Muscle of leg (tissue), 16 donors: ENCODE measurements at places on chromosomes 6 and 20. TPM values are rescaled to one million over a fixed set of nuclear protein-coding genes. Genes with fewer than 3 reads are reported as not detected.

KIAA1755 gene
- total RNA-seq = 8.7 TPM

DNA sequence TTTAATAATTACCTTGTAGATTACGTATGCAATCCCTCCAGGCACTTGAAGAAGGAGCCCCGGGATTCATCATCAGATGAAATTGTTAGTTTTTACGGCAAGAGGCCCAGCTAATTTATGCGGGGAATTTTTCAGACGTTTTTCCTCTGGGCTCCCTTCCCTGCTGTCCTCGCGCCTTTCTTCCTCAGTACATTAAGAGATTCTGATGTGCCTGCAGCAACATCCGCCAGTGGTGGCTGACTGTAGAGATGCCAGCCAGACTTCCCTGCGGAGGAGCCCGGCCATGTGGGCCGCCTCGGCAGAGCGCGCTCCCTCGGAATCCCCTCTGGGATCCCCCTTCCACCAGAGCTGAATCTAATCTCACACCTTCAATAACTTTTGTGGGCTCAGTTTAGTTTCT is 46.4 kb upstream of the POU3F2 start:
- peak; percentile 5 for DNase-seq
- H3K27ac ChIP-seq = no peak overlapping the region
- H3K27me3 ChIP-seq = no peaks in the 10 kb centered on the region
- H3K4me3 ChIP-seq = no peak overlapping the region
- H3K36me3 ChIP-seq = no peaks in the 10 kb centered on the region

DNA sequence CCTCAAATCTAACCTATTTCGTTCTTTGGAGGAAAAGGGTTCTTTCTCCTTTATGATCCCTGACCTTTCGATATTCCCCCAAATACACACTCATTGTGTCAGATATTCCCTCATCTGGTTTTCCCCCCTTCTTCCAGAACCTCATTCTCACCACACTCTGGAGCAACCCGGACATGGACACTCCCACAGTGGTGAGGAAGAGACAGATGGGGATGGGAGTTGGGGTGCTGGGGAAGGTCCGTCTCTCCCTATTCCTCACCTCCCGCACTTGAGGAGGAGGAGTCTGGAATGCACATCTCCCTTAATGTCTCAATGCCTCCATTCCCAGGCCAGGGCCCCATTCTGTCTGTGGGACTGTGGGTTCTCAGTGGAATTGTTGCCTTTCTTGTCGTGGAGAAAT is 1.3 kb downstream of the SLC39A7 start:
- no peak overlapping the region for H3K27ac ChIP-seq
- H3K27me3 ChIP-seq = no peaks in the 10 kb centered on the region
- H3K4me1 ChIP-seq = peaks cover 48% of the 10 kb centered on the region
- peak overlapping the region; percentile 95 for H3K4me3 ChIP-seq

- no peaks in the 10 kb centered on the region for H3K27me3 ChIP-seq
- no peaks in the 10 kb centered on the region for H3K36me3 ChIP-seq
- no peaks in the 10 kb centered on the region for H3K4me1 ChIP-seq
- no peak overlapping the region for H3K4me3 ChIP-seq
These were observed 225.1 kb upstream of the FERMT1 start for GRCh38 chr20:6347916-6348315.

DNA sequence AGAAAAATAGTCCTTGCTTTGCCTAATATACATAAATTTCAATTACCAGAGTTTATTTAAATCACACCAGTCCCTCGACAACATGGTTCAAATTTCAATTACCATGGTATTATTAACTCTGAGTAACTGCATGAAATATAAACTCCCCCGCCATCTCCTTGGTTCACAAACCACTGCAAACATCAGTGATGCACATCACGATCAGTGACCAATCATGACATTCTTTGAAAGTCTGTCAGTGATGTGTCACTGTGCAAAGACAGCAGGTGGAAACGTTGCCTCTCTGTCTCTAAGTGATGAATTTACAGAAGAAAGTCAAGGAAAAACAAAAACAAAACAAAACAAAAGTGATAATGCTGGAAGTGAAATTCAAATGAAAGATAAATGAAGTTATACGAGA is 86.7 kb downstream of the TASP1 start:
- H3K4me3 ChIP-seq = no peak overlapping the region
- no peaks in the 10 kb centered on the region for H3K4me1 ChIP-seq
- no peak for DNase-seq
- no peaks in the 10 kb centered on the region for H3K27me3 ChIP-seq
- H3K36me3 ChIP-seq = peaks cover 2% of the 10 kb centered on the region
